Calu3 (cell line): ENCODE measurements at places on chromosomes 11 and 22.

DNA sequence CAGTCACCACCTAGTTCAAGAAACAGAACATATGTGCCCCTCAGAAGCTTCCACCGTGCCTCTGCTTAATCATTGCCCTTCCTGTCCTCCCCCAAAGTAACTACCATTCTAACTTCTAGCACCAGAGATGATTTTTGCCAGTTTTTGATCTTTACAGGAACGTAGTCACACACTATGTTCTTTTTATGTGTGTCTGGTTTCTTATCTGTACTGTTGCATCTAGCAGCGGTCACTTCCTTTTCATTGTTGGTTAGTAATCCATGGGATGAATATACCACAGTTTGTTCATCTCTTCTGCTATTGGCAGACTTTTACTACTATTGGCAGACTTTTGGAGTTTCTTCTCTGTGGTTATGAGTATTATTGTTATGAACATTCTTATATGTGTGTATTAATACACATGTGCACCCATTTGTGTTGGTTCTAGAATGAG is 34.6 kb downstream of the SPECC1L start:
- no peak for DNase-seq

DNA sequence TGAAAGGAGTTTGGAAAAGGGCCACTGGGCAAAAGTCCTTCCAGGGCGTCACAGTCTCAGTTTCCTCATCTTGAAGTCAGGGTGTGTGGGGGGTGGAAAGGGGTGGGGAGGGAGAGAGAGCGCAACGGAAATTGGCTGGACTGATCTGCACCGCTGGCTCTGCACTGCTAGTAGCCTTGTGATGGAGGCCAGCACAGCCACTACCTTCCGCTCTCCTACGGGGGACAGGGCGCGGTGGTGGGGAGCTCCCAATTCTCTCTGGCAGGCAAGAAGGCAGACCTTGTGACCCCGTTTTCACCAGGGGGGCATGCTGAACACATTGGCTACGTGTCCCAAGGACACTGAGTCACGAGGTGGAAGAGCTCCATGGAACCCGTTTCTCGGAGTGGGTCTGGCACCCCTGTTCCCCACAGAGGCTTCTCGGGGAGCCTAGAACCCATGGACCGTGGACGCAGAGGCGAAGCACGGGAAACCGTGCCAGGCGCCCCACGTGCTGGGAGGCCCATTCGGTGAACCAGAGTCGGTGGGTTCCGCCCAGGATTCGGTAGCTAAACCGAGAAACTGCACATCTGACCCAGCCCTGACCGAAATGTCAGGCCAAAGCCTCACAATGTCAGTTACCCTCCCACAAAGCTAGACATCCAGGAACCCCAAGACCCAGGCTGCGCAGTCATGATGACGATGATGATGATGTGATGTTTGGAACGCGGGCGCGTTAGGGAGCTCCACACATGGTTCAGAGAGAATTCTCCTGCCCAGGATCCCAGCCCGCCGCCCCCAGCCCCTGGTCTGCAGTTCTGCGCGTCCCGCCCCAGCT is 28.3 kb upstream of the WNT11 start:
- DNase-seq: peak; percentile 23

DNA sequence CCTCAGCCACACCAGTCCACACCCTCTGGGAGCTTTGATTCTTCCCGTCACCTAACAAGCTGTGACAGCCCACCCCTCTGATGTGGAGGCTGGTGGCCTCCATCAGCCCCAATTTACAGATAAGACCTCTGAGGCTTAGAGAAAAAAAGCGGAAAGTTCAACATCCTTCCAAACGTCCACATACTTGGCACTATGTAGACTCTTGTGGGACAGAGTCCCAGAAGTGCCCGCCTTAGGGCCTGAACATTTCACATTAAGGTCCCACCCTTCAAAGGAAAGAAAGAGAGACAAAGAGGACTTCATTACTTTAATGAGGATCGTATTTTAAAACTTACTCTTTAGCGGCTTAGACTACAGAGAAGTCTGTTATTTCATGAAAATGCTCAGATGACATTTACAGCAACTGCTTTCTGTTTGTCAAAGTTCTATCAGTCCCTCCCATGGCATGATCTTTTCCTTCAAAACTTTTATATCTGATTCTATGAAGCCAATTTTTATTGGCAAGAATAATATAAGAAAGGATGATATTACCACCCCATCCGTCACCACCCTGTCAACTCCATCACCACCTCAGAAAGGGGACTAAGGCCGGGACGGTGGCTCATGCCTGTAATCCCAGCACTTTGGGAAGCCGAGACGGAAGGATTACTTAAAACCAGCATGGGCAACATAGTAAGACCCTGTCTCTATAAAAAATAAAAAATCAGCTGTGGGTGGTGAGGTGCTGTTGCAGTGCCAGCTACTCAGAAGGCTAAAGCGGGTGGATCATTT is 15.7 kb upstream of the SCGB1A1 start:
- DNase-seq: no peak

GRCh38 chr11:88482871-88483301 is 145.3 kb upstream of the CTSC start:
- DNase-seq: no peak

DNA sequence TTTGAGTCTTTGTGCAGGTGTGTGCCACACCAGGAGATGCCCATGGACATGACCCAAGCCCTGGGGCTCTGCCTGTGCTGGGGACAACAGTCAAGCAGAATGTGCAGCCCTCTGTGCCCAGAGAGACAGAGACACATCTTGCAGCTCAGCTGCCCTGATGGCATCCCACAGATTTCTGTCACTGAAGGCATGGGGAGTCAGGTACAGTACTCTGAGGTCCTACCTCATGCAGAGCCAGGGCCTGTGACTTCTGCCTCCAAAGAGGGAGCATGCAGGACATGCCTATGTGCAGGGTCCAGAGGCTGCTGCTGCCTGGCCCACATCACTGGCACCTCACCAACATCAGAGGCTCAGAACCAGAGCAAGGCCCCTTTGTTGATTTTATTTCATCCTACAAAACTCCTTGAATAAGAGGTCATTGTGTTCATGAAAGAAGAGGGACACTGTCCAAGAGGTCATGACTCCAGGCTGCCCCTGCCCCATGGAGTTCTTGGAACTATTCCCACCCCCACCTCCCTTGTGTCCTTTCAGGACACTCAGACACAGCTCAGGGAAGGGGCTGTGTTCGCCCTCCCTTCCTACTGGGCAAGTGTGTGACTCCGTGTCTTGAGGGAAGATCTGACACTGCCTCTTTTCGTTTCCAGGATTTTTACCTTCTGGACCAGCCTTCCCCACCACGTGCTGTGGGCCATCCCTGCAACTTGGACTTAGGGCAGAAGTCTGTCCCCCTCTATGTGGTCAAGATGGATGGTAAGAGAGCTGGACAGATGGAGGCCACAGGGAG is 62.3 kb downstream of the BTG4 start:
- no peak for DNase-seq

DNA sequence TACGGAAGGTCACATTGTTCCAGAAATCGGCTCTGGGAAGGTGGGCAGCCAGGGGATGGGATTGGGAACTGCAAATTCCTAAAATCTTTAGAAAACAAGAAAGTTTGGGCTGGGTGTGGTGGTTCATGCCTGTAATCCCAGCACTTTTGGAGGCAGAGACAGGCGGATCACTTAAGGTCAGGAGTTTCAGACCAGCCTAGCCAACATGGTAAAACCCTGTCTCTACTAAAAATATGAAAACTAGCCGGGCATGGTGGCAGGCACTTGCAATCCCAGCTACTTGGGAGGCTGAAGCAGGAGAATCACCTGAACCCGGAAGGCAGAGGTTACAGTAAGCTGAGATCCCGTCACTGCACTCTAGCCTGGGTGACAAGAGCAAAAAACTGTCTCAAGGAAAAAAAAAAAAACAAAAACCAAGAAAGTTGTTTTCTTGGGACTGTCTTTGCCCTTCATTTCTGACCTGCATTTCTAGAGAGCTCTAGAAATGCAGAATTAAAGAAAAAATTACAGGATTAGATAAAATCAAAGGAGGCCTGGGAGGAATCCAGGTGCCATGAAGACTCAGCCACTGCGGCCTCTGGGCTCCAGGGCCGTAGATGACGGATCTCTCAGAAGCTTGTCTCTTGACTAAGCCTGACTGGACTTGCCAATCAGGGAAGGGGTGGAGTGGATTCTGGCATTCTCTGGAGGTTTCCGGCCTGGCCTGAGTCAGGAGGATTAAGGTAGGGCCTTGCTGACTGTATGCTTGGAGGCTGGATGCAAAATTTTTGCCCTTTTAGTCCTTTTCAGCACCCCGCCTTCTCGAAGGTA is 5.3 kb upstream of the MALAT1 start:
- no peak for DNase-seq

GRCh38 chr11:123454060-123454651 is 24.1 kb downstream of the GRAMD1B start:
- no peak for DNase-seq

- no peak for DNase-seq
Observed at GRCh38 chr11:7585816-7586215, 72.0 kb downstream of the PPFIBP2 start.

GRCh38 chr11:82826526-82826925 is 73.7 kb downstream of the PRCP start:
- no peak for DNase-seq

DNA sequence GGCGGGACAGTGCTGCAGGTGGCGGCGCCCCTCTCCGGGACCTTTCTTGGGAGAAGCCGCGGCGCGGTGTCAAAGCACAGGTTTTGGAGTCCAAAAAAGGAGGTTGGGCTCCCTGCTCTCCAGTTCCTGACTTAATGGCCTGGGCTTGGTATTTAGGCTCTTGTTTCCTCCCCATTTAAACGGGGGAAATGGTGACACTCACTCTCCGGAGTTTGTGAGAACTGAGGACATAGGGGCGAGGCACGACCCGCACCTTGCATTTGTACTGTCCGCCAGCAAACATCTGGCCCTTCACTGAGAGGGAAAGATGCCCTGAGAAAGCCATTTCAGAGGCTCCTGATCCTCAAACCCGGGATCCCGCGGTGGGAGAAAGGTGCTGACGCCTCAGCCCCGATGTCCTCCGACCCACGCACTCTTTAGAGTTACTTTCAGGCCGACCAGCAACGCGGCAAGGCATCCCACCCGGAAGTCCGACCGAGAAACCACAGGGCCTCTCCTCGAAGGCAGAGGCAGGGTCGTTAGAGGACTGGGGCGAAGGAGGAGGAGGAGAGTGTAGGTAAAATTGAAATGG is 2.9 kb upstream of the WDR74 start:
- no peak for DNase-seq

DNA sequence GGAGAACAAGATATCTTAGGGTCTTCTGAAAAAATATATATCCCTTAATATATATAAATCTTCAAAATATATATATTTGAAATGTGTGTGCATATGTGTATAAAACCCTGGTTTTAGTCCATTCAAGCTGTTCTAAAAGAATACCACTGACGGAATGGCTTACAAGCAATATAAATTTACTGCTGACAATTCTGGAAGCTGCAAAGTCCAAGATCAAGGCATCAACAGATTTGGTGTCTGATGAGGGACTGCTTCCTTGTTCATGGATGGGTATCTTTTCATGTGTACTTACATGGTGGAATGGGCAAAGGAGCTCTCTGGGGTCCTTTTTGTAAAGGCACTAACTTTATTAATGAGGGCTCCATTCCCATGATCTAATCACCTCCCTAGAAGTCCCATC is 6.8 kb downstream of the NXPE2 start:
- no peak for DNase-seq

GRCh38 chr11:100847696-100848216 is 160.7 kb downstream of the ARHGAP42 start:
- DNase-seq: no peak

DNA sequence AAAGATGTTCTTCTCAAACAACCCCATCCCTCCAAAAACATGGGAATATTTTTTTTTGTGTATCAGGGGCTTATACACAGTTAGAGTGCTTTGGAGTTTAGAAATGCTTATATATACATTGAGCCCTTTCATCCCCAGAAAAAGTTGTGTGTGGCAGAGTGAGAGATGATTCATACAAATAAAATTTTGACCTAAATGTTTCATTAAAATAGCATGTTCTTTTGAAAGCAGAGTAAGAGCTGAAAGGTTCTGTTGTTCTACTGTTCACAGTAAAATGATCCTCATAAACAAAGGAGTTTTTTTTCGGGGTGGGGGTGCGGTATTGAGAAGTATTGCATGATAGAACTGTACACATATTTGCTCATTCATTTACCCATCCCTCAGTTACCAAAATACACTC is 512.4 kb downstream of the DLG2 start:
- DNase-seq: peak; percentile 2

DNA sequence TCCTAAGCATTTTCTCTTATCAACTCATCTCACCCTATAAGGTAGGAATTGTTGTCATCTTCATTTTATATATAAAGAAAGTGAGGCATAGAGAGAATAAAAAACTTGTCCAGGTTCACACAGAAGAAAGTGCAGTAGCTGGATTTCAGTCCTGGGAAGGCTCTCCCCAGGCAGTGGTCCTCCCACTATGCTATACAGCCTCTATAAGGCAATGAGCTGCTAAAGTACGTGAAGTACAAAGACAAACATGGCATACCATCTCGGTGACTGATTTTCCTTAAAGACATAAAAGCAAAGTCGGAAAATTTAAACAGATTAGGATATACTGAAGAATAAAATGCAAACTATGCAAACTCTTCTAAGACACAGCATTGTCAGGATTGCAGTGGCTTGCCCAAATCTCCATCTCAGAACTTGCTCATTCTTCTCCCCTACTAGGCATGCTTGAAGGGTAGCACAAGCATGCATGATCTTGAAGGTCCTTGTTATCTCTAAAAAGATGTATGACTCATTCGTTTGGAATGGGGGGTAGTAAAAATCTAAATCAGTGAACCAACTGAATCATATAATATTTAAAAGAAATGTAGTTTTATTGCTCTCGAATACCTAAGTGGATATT is 97.8 kb upstream of the CSNK2A3 start:
- DNase-seq: no peak

- DNase-seq: peak; percentile 18
Observed at GRCh38 chr11:90134478-90135003, at the start of gene NAALAD2. TSS of gene NAALAD2 (plus strand) at chr11:90134663. CDS start at chr11:90134759, 96 bp downstream.

DNA sequence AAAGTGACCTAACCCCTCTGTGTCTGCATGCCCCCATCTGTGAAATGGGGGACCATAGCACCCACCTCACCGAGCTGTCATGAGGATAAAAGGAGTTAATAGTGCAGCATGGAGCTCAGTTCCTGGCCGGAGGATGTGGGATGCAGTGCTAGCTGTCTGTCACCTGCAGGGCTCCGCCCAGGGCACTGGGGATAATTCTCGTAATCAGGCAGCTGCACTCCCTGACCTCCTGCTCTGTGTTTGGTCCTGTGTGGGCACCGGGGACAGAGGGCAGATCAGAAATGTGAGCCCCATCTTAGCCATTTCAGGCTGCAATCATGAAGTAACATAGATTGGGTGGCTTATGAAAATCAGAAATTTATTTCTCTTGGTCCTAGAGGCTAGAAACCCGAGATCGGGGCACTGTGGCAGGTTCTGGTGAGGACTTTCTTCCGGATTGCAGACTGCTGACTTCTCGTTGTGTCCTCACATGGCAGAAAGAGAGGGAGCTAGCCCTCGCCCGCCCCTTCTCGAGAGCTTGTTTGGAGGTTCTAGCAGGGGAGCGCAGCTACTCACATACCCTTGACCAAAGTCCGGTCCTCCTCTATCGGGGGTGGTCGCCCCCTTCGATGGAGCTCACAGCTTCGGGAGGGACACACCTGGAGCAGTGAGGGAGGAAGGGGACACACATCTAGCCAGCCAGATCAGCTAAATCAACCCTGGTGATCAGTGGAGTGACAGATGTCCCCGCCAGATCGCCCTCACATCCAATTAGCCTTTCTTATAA is 3.2 kb downstream of the KCTD17 start:
- DNase-seq: no peak

GRCh38 chr11:61753672-61754071 is 1.2 kb downstream of the MYRF start:
- DNase-seq: no peak

- no peak for DNase-seq
Observed at GRCh38 chr11:45254070-45254469, 32.1 kb downstream of the SYT13 start.

GRCh38 chr22:29872989-29873388 is 10.0 kb upstream of the MTMR3 start:
- no peak for DNase-seq
